ENCODE measurements at places on chromosomes 3 and 15. TPM values are rescaled to one million over a fixed set of nuclear protein-coding genes. Genes with fewer than 3 reads are reported as not detected.

GRCh38 chr3:162206648-162207047 is 710.0 kb downstream of the OTOL1 start:
- no peak for DNase-seq

DNA sequence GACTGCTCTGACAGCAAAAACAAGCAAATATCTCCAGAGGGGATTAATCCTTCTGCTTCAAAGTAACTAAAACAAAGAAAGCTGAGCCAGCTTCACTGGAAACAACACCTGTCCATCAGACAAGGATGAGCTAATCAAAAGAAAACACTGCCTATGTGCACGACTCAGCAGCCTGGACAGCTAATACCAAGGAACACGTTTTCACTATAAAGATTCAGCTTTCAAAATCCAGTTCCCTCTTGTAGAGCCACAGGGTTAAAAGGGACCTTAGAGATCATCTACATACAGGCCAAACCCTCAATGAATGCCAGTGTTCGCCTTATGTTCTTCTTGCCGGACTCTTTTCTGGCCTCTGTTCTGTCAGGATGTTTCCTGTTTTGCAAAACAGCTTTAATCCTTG is 6.9 kb downstream of the TUSC7 start:
- DNase-seq: no peak

Gene BTD
- 5.2 TPM for total RNA-seq

- DNase-seq: no peak
Measured at GRCh38 chr3:57164217-57164656, 916 bp downstream of the IL17RD start.

- DNase-seq: no peak
Measured at GRCh38 chr3:8460815-8461456, 40.7 kb upstream of the LMCD1 start.

- no peak for DNase-seq
Measured at GRCh38 chr3:16794257-16794656, 90.5 kb upstream of the PLCL2 start.

DNA sequence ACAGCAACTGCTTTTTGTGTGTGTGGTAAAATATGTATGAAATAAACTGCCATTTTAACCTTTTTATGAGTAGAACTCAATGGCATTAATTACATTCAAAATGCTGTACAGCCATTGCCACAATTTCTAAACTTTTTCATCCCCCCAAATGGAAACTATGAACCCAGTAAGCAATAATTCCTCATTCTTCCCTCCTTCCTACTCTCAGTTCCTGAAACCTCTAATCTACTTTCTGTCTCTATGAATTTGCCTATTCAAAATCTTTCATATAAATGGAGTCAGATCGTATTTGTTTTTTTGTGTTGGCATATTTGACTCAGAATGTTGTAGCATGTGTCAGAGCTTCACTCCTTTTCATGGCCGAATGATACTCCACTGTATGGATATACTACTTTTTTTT is 5.3 kb upstream of the BLM start:
- DNase-seq: no peak

Gene STRIT1
- total RNA-seq: not detected

- DNase-seq: no peak
Measured at GRCh38 chr3:57949785-57950615, 58.2 kb upstream of the FLNB start.

Gene CNOT10
- total RNA-seq: 55.4 TPM

- DNase-seq: no peak
Measured at GRCh38 chr3:178960181-178960580, 111.4 kb downstream of the ZMAT3 start.

DNA sequence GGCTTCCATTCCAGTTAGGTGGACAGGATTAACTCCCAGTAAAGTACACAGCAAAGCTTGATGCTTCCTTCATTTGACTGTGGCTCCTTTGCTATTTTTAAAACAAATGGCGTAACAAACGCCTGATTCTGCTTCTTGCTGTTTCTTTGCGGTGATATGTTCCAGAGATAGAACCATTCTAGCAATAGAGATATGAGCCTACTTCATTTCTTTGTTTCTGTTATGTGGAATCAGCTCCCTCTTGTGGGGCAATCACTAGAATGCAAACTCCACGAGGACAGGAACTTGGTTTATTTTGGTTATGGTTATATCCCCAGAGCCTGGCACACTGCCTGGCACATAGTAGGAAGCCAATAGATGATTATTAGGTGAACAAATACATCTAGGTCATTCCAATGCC is 122.6 kb upstream of the SLC6A11 start:
- no peak for DNase-seq

- no peak for DNase-seq
Measured at GRCh38 chr3:39068556-39068955, 16.7 kb downstream of the WDR48 start.

Gene ZNF502
- total RNA-seq: 1.3 TPM
